ENCODE measurements at places on chromosomes 5 and 9. TPM values are rescaled to one million over a fixed set of nuclear protein-coding genes. Genes with fewer than 3 reads are reported as not detected.

Gene FBP1
- total RNA-seq = 2.4 TPM

Gene MRPL36
- 40.8 TPM for total RNA-seq

GRCh38 chr5:150361301-150361700, 3.8 kb downstream of the TCOF1 start:
- DNase-seq = no peak

GRCh38 chr9:111431684-111432083, 52.5 kb downstream of the ECPAS start:
- no peak for DNase-seq

DNA sequence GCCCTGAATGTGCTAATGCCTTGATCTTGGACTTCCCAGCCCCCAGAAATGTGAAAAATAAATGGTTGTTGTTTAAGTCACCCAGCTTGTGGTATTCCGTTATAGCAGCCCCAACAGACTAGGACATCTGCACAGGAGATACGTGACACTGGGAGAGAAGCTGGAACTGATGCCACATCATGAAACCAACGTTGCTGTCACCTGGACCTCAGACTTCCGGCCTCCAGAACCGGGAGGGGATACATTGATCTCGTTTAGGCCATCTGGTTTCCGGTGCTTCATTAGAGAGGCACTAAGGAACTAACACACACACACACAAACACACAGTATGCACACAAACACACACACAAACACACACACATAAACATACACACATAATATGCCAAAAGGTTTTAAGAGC, 75.0 kb upstream of the ICE1 start:
- DNase-seq = no peak

DNA sequence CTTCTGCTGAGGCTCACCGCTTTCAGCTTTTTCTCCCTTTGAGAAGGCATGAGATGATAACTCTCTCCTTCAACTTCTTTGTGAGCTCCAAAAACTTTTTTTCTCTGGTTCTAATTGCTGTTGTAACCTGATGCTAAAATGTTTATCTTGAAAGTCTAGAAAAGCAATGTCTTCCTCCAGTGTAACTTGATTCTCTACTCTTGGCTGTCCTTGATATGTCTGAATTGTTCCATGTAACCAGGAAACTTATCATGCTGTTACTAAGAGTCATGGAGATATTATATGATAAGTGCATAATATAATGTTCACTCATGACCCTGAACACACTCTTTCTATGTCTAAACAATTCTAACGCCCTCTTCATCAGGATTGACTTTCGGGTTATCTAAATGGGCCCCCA, 128.0 kb upstream of the ABCA1 start:
- no peak for DNase-seq
